ENCODE measurements at places on chromosomes 11 and 22. TPM values are rescaled to one million over a fixed set of nuclear protein-coding genes. Genes with fewer than 3 reads are reported as not detected.

The OR51B2 gene
- total RNA-seq, result not detected

The OR5B21 gene
- not detected for total RNA-seq

The SERHL2 gene
- 2.1 TPM for total RNA-seq

The SHANK3 gene
- 1.2 TPM for total RNA-seq

The FBXO3 gene
- total RNA-seq, result 19.8 TPM

The KCNQ1 gene
- total RNA-seq, result not detected

The ACTN3 gene
- total RNA-seq, result not detected

The SCN2B gene
- total RNA-seq, result not detected

The SPECC1L gene
- total RNA-seq, result 16.3 TPM

The SCUBE1 gene
- total RNA-seq, result 5.3 TPM

The SOX6 gene
- 17.2 TPM for total RNA-seq

The NXPE4 gene
- not detected for total RNA-seq

The PACS1 gene
- 13.9 TPM for total RNA-seq

The REXO2 gene
- total RNA-seq, result 140 TPM

The CCDC116 gene
- not detected for total RNA-seq

The SLC5A4 gene
- total RNA-seq, result not detected

The SLC15A3 gene
- not detected for total RNA-seq

The BCO2 gene
- 0.50 TPM for total RNA-seq

The NRGN gene
- total RNA-seq, result not detected

The NNMT gene
- 3.6 TPM for total RNA-seq

The SCO2 gene
- 4.0 TPM for total RNA-seq

The SPI1 gene
- not detected for total RNA-seq

The EIF3F gene
- total RNA-seq, result 218 TPM

The KRTAP5-1 gene
- total RNA-seq, result not detected

The IFITM10 gene
- total RNA-seq, result 0.49 TPM

The CASP5 gene
- total RNA-seq, result 0.55 TPM

All from NCI-H460 (cell line).